Activated CD4-positive, alpha-beta T cell treated with anti-CD3 and anti-CD28 coated beads, Interleukin-2, amount 10 ng/mL, durations not matched to agents 7 days and 5 days (primary cell): ENCODE measurements at places on chromosomes 12 and 14. TPM values are rescaled to one million over a fixed set of nuclear protein-coding genes. Genes with fewer than 3 reads are reported as not detected.

DNA sequence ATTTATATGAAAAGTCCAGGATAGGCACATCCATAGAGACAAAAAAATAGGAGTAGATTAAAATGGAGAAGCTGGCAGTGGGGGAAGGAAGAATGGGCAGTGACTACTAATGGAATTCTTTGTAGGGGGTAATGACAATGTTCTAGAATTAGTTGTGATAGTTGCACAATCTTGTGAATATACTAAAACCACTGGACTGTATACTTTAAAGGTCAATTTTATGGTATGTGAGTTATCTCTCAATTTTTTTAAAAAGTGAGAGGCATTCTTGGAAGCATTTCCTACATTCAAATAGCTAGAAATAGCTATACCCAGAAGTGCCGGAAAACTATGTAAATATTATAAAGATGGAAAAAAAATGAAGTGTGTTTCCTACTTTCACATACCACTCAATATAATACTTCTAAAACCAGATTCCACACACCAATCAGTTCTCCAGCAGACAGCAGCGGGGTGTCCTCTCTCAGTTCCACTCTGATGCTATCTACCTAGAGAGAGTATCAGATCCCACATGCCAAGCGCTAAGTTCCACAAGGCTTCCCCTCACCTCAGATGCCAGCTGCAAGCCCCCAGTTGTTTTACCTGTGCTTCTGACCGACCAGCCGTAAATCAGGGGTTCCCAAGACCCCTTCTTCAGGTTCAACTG is 41.7 kb upstream of the NID2 start:
- H3K4me3 ChIP-seq, result no peak overlapping the region
- H3K27ac ChIP-seq, result no peak overlapping the region
- no peaks in the 10 kb centered on the region for H3K27me3 ChIP-seq
- no peaks in the 10 kb centered on the region for H3K4me1 ChIP-seq

Gene FOXG1
- total RNA-seq, result not detected

DNA sequence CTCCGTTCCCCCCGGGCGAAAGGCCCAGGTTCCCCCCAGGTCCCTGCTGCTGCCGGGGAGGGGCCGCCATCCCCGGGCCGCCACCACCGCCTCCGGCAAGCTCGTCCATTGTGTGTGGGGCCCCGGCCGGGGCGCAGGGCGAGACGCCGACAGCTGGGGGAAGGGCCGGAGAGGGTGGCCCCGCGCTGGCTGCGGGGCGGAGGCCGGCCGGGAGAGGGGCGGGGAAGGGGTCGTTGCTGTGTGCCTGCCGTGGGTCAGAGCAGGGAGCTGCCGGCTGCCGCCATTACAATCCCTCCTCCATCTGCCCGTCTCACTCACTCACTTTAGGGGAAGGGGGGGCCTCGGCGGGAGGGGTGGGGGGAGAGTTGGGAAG is at the start of gene STRN3:
STRN3 (minus strand) TSS at position 303 of the 373 bp plus-strand sequence; CDS start at position 109, 194 bp downstream.
- H3K27ac ChIP-seq, result peak within 1 kb of the TSS; percentile 98
- no peaks in the 10 kb centered on the region for H3K27me3 ChIP-seq
- H3K36me3 ChIP-seq, result peaks cover 16% of the 10 kb centered on the region
- DNase-seq, result no peak

- no peaks in the 10 kb centered on the region for H3K27me3 ChIP-seq
- H3K36me3 ChIP-seq, result peaks cover 16% of the 10 kb centered on the region
- no peaks in the 10 kb centered on the region for H3K4me1 ChIP-seq
- H3K4me3 ChIP-seq, result no peak overlapping the region
- no peak for DNase-seq
Observed at GRCh38 chr12:118190266-118190665, 54.3 kb downstream of the PEBP1 start.

DNA sequence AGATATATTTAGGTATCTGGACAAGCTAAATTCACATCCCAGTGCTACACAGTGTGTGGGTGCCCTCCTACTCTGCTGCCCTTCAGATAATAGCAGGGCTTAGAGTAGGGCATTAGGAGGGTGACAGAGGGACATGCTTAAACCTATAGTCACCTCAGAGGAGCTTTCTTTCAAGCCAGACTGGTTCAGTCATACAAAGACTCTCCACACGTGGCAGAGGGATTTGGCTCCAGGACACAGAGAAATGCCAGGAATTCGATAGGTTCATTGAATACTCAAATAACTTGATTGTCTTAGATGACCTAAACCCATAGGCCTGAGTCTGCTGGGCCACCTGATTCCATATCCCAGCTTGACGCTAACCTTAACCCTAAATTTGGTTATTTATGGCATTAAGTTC is 163.5 kb downstream of the TPH2 start:
- H3K27me3 ChIP-seq, result no peaks in the 10 kb centered on the region
- DNase-seq, result no peak

Gene TOMM20L
- not detected for total RNA-seq

DNA sequence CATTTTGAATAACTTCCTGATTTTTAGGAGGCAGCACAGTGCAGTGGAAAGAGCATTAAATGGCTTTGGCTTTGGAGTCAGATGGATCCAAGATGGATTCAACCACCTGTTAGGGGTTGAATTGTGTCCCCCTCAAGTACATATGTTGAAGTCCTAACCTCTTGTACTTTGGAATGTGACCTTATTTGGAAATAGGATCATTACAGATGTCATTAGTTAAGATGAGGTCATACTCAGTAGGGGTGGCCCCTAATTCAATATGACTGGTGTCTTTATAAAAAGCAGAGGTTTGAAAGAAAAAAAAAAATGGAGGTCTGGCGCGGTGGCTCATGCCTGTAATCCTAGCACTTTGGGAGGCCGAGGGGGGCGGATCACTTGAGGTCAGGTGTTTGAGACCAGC is 18.8 kb downstream of the ATP5MC2 start:
- H3K4me1 ChIP-seq, result no peaks in the 10 kb centered on the region
- no peak for DNase-seq
- H3K27me3 ChIP-seq, result no peaks in the 10 kb centered on the region
- H3K4me3 ChIP-seq, result no peak overlapping the region

DNA sequence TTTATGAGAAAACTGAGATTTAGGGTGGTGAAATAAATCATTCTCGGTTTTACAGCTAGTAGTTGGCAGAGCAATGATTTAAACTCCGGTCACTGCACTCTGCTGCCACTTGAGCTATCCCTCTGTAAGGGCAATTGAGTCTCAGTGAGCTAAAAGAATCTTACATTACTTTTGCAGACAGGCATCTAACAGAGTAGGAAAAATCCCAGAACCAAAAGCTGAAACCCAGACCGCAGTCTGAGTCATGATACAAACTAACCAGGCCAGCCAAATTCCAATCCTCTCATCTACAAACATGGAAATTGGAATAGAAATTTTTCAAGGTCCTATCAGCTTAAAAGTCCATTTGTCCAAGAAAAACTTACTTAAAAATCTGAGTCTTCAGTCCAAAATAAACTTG is 73.7 kb downstream of the ANKS1B start:
- no peak overlapping the region for H3K4me3 ChIP-seq
- H3K27me3 ChIP-seq, result no peaks in the 10 kb centered on the region
- H3K27ac ChIP-seq, result no peak overlapping the region
- no peaks in the 10 kb centered on the region for H3K4me1 ChIP-seq
- no peak for DNase-seq

- H3K4me3 ChIP-seq, result no peak overlapping the region
- H3K4me1 ChIP-seq, result no peaks in the 10 kb centered on the region
- no peak for DNase-seq
- H3K36me3 ChIP-seq, result no peaks in the 10 kb centered on the region
- no peaks in the 10 kb centered on the region for H3K27me3 ChIP-seq
Observed at GRCh38 chr12:30977537-30978349, 51.2 kb downstream of the TSPAN11 start.

Gene INHBC
- not detected for total RNA-seq

DNA sequence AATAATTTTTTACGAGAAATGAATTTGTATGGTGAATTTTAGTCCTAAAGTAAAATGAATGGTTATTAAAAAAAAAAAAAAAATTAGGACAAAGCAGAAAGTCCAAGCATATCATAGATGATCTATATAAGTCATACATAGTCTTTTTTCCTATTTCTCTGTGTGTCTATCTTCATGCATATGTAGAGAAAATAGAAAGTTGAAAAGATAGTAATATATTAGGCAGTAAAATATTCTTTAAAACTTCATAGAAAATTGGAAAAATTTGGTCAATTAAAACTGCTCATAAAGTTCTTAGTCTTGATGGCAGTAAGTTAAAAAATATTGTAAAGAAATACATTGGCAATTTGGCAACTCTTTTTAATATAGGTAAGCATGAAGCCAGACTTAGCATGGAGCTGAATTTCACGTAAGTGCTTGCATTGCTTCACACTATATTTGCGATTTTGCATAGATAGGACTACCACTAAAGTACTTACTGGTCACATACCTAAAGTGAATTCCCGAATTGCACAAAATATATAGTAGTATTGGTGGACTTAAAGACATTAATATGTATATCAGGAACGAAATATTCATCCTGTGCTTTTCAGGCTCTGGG is 303.8 kb downstream of the IPO8 start:
- DNase-seq, result no peak
- no peak overlapping the region for H3K4me3 ChIP-seq
- no peaks in the 10 kb centered on the region for H3K27me3 ChIP-seq
- H3K27ac ChIP-seq, result no peak overlapping the region
- H3K36me3 ChIP-seq, result no peaks in the 10 kb centered on the region

DNA sequence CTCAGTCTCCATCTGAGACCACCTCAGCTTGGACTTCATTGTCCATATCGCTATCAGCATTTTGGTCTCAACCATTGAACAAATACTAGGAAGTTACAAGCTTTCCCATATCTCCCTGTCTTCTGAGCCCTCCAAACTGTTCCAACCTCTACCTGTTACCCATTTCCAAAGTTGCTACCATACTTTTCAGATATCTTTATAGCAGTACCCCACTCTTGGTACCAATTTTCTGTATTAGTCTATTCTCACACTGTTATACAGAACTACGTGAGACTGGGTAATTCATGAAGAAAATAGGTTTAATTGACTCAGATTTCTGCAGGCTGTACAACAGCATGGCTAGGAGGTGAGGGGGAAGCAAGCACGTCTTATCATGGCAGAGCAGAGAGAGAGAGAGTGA is 53.8 kb downstream of the PRKCH start:
- H3K27me3 ChIP-seq, result no peaks in the 10 kb centered on the region
- no peak overlapping the region for H3K27ac ChIP-seq
- H3K4me1 ChIP-seq, result peaks cover 85% of the 10 kb centered on the region

GRCh38 chr12:51405801-51406207 is 14.6 kb upstream of the GALNT6 start:
- no peaks in the 10 kb centered on the region for H3K27me3 ChIP-seq
- no peak overlapping the region for H3K4me3 ChIP-seq
- H3K36me3 ChIP-seq, result no peaks in the 10 kb centered on the region
- no peak for DNase-seq
- no peak overlapping the region for H3K27ac ChIP-seq
- peaks cover 6% of the 10 kb centered on the region for H3K4me1 ChIP-seq

DNA sequence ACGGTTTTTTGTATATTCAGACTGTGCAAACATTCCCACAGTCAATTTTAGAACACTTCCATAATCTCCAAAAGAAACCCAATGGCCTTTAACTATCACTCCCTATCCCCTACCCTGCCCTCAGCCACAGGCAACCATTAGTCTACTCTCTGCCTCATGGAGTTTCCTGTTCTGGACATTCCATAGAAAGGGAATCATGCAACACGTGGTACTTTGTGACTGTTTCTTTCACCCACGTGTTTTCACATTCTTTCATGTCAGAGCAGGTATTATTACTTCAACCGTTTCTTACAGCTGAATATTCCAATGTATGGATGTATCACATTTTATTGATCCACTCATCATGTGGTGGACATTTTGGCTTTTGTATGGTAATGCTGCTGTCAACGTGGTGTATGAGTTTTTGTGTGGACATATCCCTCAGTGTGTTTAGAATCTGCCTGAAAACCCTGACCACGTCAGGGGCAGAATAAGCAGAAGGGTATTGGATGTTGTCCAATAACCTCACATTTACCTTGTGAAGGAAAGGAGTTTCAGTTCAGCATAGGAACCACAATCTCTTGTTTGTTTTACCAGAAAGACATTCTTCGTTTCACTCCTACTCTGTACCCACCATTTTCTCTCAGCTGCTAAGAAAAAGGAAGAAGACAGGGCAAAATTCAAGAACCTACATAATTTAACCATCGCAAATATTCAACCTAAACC is 107.5 kb upstream of the DYRK2 start:
- no peak for DNase-seq
- no peak overlapping the region for H3K27ac ChIP-seq
- no peak overlapping the region for H3K4me3 ChIP-seq
- no peaks in the 10 kb centered on the region for H3K36me3 ChIP-seq
- H3K27me3 ChIP-seq, result no peaks in the 10 kb centered on the region

Gene CCNT1
- total RNA-seq, result 51.6 TPM

DNA sequence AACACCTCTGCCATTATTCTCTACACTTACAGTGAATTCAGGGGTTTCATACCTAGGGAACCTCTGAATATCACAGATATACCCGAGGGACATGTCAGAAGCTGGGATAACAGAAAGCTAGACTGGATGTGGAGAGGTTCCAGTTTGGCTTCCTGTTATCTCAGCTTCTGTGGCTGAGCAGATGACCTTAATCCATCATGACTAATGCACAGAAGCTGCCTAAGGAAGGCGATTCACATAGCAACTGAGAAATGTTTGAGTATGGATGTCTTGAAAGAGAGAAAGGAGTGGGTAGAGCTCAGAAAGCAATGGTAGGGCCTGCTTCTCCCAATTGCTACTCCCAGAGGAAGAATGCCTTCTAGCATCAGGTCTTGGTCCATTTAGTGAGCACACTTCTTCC is 187.6 kb downstream of the RMST start:
- no peak overlapping the region for H3K4me3 ChIP-seq
- H3K27me3 ChIP-seq, result no peaks in the 10 kb centered on the region
- no peaks in the 10 kb centered on the region for H3K4me1 ChIP-seq
- DNase-seq, result no peak

Gene TBC1D30
- total RNA-seq, result 0.19 TPM

Gene IQSEC3
- not detected for total RNA-seq

DNA sequence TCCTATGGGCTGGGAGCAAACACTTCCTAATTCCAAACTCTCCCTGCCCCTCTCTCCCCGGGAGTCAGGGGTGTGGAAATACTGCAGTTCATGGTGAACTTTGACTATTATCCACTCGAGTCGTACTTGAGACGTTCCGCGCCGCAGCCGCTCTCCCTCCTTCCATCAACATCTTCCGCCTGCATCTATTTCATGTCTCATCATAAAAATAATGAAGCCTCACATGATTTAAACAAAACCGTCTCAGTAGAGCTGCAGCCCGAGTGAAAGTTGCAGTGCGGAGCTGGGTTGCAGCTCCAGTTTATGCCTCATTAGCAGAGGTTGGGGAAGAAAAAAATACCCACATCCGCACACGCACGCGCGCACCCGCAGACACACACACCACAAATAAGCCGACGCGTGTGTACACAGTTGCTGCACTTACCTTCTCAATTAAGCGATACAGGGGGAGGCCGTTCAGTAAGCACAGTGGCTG is 283 bp downstream of the LMO3 start:
- H3K4me3 ChIP-seq, result no peak overlapping the region
- H3K27ac ChIP-seq, result no peak overlapping the region
- no peaks in the 10 kb centered on the region for H3K36me3 ChIP-seq
- H3K27me3 ChIP-seq, result peaks cover 48% of the 10 kb centered on the region
- peaks cover 2% of the 10 kb centered on the region for H3K4me1 ChIP-seq
